ENCODE measurements at places on chromosomes 2 and 18.

DNA sequence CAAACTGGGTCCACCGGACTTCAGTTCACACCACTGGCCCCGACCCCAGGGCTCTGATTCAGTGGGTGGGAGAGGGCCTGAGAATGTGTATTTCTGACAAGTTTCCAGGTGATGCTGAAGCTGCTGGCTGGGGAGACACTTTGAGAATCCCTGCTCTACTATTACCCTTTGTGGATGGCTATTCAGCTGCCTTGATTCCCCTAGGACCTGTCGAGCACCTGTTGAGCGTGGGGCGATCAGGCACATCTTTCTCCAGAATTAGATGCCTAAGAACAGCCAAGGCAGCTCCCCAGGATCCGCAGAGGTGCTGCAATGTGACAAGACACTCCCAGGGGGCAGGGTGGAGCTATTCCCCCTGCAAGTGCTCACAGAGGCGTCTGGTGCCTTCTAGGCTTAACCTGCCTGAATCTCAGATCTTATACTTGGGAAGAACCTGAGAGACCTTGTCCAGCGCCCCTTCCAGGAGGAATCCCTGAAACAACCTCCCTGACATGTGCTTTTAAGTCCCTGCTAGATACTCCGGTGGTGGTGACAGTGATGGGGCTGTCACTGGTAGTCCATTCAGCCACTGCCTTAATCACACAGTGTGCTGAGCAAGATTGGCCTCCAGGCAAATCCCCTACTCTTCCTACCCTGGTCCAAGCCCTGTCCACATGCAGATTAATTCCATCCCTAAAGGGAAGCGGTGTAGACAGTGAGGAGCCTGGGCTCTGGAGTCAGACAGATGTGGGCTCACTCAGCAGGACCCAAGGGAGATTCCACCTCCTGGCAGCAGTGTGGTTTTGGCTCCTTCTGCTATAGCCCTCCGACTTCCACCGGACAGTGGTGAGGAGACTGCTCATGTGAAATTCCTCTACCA lies 43.4 kb upstream of the OTOF start:
- DNase-seq: no peak

- DNase-seq: no peak
Observed at GRCh38 chr2:144507441-144508171, 12.3 kb downstream of the ZEB2 start.

DNA sequence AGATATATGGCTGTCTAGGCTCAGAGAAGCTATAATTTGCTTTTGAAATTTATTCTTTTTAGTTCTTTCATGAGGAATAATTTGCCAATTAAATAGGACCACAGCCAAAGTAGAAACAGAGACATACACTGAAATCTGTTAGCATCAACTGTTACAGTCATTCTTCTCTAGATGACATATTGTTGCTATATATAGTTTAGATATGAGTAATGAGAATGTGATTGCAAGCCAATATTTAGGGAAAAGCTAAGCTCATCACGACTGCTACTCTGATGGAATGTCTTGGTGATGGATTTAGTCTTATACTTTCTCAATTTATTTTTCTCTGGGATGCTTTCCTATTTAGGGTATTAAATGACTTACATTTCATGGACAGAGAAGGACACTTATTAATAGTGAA lies 259.1 kb downstream of the LNPK start:
- no peak for DNase-seq

GRCh38 chr2:142082368-142082767 lies 48.4 kb downstream of the LRP1B start:
- DNase-seq: no peak

DNA sequence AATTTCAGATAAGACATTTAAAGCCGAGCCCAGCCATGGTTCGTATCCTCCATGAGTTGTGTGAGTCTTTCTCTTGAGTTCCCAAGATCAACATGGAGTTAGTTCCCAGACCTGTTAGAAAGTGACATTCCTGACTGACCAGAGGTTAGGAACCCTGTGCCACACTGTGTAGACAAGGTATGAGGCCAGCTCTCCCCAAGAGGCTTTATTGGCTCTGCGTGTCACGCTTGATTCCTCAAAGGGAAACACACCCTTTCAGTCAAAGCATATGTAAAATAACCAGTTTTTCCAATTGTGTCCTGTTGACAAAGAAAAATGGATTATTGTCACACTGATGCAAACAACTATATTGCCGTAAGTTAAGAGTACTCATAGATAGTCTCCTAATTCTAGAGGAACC lies 1.2 kb downstream of the SULT1C3 start:
- DNase-seq: no peak

GRCh38 chr2:174882416-174882815 lies 118.1 kb upstream of the CHRNA1 start:
- DNase-seq: no peak

- DNase-seq: no peak
Observed at GRCh38 chr18:31273812-31274527, 44.0 kb upstream of the DSG1 start.

DNA sequence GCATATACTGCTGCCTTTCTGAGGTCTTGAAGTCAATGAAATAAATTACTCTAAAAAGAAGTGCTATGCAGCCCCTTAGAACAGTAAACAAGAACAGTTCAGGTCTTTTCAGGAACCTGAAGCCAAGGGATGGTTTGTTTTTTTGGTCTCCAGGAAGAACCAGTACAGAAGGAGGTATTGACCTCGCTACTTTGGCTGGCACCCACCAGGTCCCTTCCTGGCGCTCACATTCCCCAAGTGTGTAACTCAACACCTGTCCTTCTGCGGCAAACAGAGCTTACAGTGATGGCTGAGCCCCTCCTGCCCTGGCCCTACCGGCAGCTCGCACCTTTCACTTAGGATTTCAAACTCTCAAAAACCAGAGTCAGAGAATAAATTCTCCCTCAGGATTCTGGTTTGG lies 51.9 kb downstream of the SETBP1 start:
- no peak for DNase-seq

- DNase-seq: no peak
Observed at GRCh38 chr2:180319586-180320405, 312.7 kb upstream of the CWC22 start.

DNA sequence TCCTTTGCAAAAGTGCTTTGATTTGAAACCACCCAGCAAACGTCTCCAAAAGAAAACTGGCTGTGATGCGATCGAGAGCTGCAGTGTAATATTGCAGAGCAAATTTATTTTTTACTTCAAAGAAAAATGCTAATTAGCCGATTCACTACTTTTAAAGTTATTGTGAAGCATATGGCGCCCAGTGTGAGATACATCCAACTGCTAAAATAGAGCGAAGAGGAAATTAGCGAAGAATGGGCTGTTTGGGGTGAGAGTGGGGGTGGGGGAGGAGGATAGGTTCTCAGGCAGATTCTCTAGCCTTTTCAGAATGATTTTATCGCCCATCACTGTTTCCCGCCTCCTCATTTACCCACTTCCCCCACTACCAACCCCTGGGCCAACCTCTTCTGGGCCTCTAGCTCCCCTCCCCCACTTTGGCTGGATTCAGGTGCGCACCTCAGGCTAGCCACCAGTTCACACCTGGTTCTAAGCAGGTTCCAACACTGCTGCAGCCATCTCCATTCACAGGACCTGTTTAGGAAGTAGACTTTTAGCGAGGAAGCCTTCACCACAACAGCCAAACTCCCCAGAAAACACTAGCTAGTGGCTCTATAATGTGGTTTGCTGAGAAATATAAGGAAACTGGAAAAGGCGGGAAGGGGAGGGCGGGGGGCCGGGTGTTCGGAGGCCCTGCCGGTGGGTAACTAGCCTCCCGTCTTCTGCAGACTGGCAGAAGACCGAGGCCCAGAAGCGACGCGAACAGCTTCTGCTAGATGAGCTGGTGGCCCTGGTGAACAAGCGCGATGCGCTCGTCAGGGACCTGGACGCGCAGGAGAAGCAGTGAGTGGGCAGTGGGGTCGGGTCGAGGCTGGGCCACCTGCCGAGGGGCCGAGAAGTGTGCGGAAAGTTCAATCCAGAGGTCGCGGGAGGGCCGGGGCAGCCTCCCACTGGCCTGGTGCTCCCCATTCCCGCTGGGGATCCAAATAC lies 6.0 kb upstream of the OTX1 start:
- DNase-seq: no peak

- no peak for DNase-seq
Observed at GRCh38 chr2:29033172-29033571, 41.2 kb downstream of the PCARE start.

GRCh38 chr2:64989982-64990614 lies 899 bp downstream of the SLC1A4 start:
- DNase-seq: no peak

- DNase-seq: no peak
Observed at GRCh38 chr2:23803965-23804542, 122.9 kb downstream of the ATAD2B start.

DNA sequence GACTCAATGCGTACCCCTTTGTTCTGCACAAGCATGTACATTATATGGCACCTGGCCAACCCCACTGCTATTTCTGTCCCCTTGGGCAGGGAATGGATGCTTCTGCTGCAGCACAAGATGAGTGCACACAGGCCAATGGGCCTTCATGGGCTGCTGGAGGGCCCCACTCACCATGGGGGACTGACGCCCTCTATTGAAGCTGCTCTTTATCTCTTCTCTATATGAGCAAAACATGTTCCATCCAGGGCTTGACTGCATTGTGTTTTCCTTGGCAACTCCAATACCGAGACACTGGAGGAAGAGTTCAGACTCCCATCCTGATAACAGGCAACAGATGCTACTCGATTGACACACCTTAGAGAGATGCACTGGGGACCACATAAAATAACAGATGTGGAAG lies 251.6 kb upstream of the NCKAP5 start:
- DNase-seq: no peak

- DNase-seq: no peak
Observed at GRCh38 chr2:152446213-152446612, 111.2 kb downstream of the FMNL2 start.

- no peak for DNase-seq
Observed at GRCh38 chr2:144162652-144163051, 357.3 kb downstream of the ZEB2 start.

DNA sequence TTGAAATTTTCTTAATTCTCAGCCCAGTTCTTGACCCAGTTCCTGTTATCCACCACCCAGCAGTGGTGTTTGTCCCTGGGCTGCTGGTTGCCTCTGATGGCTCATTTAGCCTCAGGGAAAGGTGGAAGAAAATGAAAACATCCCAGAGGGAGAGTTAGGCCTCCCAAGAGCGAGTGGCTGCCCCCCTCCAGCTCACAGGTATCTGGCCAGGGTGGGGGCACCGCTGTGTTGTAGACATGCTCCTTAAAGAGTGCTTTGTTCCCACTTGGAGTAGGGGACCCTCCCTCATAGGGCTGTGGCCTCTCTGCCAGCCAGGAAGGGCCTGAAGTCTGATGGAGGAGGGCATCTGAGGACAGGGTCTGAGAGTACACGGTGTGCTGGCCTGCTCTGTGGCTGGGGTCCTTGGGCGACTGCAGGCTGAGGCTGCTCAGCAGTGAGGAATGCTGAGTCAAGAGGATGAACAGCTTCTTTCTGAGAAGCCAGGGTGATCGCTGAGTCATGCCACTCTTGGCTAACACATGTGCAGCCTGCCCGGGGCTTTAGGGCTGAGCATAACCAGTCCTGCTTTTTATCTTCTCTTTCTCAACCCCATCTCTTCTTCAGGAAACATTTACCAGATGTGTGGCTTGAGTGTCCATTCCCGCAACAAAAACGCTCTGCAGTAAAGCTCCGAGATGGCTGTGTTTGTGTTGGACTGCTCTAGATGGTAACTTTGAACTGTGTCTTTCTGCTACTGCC lies 72.3 kb downstream of the IL1R2 start:
- DNase-seq: no peak

GRCh38 chr2:25787020-25787419 lies 91.3 kb downstream of the ASXL2 start:
- DNase-seq: no peak

- DNase-seq: no peak
Observed at GRCh38 chr18:48990481-48991318, 39.9 kb upstream of the SMAD7 start.

DNA sequence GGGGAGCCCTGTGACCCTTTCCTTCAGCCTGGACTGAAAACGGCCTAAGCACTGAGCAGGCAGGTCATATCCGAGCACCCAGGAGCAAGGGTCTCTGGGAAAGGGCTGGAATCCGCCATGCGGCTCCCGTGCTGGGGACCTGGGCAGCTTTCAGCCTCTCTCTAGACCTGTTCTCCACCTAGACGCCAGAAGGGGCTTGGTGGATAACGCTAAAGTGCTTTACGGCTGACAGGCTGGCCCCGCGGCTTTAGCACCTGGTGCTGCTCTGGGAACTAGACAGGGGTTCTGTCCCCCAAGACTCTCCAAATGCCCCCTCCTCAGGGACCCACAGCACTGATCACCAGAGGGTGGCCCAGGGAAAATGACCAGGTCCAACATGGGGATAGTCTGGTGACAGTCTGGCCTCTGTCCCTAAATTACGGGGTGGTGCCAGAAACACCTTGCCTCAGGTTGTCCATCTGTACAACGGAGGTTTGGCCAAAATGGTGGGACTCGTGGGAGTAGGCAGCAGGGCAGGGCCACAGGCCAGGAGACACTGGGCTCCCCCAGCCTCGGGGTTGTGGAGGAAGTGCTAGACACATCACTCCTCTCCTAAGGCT lies 13.0 kb downstream of the SDC1 start:
- DNase-seq: no peak

DNA sequence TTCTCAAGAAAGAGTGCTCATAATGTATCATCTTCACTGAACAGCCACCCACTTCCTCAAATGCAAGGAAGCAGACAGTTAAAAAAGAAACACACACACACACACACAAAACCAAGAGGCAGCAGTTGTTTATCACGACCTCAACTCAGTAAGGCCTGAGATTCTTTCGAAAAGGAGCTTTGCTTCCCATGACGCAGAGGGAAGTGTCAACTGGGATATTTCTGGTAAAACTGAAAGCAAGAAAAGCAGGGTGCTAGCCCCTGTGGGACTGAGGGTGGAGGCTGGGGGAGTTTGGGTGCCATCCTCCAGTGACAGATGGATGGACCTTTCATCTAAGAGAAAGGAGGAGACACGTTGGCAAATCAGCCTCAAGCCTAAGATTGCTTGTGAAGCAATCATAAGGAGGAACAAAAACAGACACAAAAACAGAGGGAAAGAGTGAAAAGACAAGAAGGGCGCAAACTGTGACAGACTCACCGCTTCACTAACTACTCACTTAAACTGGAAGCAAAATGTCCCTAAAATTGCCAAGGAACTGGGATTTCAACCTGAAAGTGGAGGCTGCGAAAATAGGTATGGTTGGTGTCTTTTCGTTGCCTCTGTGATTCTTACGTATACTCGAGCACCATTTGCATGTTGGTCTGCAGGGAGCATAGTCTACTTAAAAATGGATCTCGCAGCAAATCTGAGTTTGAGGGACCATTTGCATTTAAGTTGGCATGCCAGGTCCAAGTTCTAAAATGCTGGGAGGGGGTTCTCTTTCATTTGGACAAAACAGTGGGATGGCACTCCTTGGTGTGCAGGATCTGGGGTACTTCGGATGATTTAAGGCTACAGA lies at the start of gene ARHGAP25:
TSS of gene ARHGAP25 (plus strand) at position 124 of the 838 bp plus-strand sequence. CDS start at position 513, 389 bp downstream.
- DNase-seq: no peak

- no peak for DNase-seq
Observed at GRCh38 chr2:136129601-136130000, 11.7 kb upstream of the CXCR4 start.

Measured in NCI-H1048 (cell line).